Thyroid gland (tissue), 4 donors: ENCODE measurements at places on chromosomes 7 and 10. TPM values are rescaled to one million over a fixed set of nuclear protein-coding genes. Genes with fewer than 3 reads are reported as not detected.

RHOBTB1 gene
- total RNA-seq = 7.7 TPM

CPVL gene
- 182 TPM for total RNA-seq

AEBP1 gene
- 65.1 TPM for total RNA-seq

GPR15LG gene
- not detected for total RNA-seq

CFTR gene
- total RNA-seq = not detected

STMP1 gene
- 35.5 TPM for total RNA-seq

- H3K27me3 ChIP-seq = no peaks in the 10 kb centered on the region
- H3K36me3 ChIP-seq = no peaks in the 10 kb centered on the region
- H3K4me1 ChIP-seq = no peaks in the 10 kb centered on the region
- H3K27ac ChIP-seq = no peak overlapping the region
- H3K4me3 ChIP-seq = no peak overlapping the region
These were observed 26.3 kb upstream of the WDR11 start for GRCh38 chr10:120824881-120825309.

- H3K4me3 ChIP-seq = no peak overlapping the region
- H3K27ac ChIP-seq = peak overlapping the region; percentile 88
- H3K36me3 ChIP-seq = no peaks in the 10 kb centered on the region
- peaks cover 32% of the 10 kb centered on the region for H3K4me1 ChIP-seq
- H3K27me3 ChIP-seq = no peaks in the 10 kb centered on the region
These were observed 14.7 kb upstream of the CAMK2G start for GRCh38 chr10:73889014-73889413.

DNA sequence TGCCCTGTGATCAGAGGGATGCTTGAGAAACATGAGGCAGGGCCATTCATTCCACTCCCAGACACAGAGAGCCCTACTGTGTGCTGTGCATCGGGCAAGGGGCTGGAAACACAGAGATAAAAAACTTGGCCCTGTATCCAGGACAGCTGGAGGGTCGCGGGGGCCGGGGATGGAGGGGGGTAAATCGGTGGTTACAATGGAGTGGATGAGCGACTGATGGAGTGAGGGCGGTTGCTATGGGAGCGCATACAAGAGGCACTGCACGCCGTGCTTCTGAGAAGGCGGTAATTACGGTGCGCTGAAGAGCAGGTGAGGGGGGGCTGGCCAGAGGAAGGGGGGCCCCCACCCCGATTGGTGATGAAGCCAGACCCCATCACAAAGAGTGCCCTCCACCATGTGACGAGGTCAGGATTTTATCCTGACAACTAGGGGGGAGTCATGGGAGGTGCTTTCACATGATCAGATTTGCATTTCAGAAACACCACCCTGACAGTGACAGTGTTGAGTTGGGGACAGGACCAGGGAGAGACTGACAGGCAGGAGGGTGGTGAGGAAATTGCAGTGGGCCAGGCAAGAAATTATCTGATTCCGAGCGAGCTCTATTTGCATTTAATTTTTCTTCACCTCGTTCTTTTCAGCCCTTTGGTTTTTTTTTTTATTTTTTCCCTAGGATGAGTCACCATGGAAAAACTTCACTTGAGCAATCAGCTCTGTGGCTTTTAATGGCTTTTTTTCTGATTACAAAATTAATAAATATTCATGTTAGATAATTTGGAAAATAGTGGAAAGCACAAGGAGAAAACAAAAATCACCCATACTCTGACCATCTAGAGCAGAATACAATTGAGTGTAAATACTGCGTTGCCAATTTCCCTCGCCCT lies 7.8 kb downstream of the CPA5 start:
- no peaks in the 10 kb centered on the region for H3K36me3 ChIP-seq
- H3K4me3 ChIP-seq = no peak overlapping the region
- peaks cover 20% of the 10 kb centered on the region for H3K4me1 ChIP-seq
- peak; percentile 23 for DNase-seq
- H3K27me3 ChIP-seq = no peaks in the 10 kb centered on the region
- peak overlapping the region; percentile 66 for H3K27ac ChIP-seq

DNA sequence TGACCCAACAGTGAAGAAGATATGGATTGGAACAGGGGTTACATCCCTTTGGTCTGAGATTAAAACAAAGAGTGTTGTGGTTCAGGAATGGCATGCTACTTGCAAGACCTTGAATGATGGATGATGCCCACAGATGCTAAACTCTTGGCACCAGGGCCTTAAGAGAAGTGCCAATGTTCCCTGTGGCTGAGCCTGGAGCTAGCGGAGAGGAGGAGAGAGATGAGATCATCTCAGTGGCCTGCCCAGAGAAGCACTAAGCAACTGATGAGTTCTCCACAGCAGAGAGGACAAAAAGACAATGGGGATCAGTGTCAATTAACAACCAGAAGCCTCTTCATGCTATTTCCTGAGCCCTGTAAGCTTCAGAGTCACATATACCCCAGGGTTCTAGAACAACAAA lies 97.8 kb downstream of the ELAPOR2 start:
- H3K36me3 ChIP-seq = no peaks in the 10 kb centered on the region
- H3K27me3 ChIP-seq = no peaks in the 10 kb centered on the region
- no peak overlapping the region for H3K4me3 ChIP-seq
- no peak for DNase-seq

DNA sequence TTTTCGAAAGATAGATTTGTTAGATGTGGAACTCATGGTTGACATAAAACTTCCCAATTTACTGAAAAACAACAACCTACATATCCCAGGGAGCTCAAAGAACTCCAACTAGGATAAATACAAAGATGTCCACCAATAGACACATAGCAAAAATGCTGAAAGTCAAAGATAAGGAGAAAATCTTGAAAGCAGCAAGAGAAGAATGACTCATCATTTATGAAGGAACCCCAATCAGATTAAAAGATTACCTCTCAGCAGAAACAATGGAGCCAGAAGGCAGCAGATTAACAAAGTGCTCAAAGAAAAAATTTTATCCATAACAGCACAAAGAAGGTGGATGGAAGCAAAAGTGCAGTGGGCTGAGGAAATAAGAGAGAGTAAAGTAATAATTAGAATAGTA lies 908.6 kb downstream of the SORCS3 start:
- no peak for DNase-seq
- no peak overlapping the region for H3K27ac ChIP-seq
- no peak overlapping the region for H3K4me3 ChIP-seq
- H3K27me3 ChIP-seq = no peaks in the 10 kb centered on the region
- no peaks in the 10 kb centered on the region for H3K4me1 ChIP-seq
- H3K36me3 ChIP-seq = no peaks in the 10 kb centered on the region

GRCh38 chr10:66832781-66833422 lies 92.9 kb upstream of the LRRTM3 start:
- no peaks in the 10 kb centered on the region for H3K27me3 ChIP-seq
- H3K36me3 ChIP-seq = no peaks in the 10 kb centered on the region
- H3K4me3 ChIP-seq = no peak overlapping the region
- no peaks in the 10 kb centered on the region for H3K4me1 ChIP-seq
- DNase-seq = no peak
- H3K27ac ChIP-seq = no peak overlapping the region

- H3K27me3 ChIP-seq = no peaks in the 10 kb centered on the region
- no peak overlapping the region for H3K27ac ChIP-seq
- H3K4me1 ChIP-seq = no peaks in the 10 kb centered on the region
- H3K4me3 ChIP-seq = no peak overlapping the region
- no peak for DNase-seq
These were observed 369.2 kb upstream of the MGMT start for GRCh38 chr10:129097776-129098330.

GRCh38 chr10:119250641-119251314 lies 43.4 kb downstream of the GRK5 start:
- no peaks in the 10 kb centered on the region for H3K27me3 ChIP-seq
- no peak overlapping the region for H3K4me3 ChIP-seq
- DNase-seq = no peak

- no peaks in the 10 kb centered on the region for H3K27me3 ChIP-seq
- no peak overlapping the region for H3K4me3 ChIP-seq
- no peak for DNase-seq
- no peaks in the 10 kb centered on the region for H3K4me1 ChIP-seq
These were observed 2.9 kb upstream of the FGL2 start for GRCh38 chr7:77202481-77202976.

GRCh38 chr10:25938405-25938804 lies 4.4 kb downstream of the MYO3A start:
- no peak for DNase-seq
- peaks cover 11% of the 10 kb centered on the region for H3K4me1 ChIP-seq
- H3K27ac ChIP-seq = no peak overlapping the region
- no peak overlapping the region for H3K4me3 ChIP-seq
- H3K27me3 ChIP-seq = no peaks in the 10 kb centered on the region

DNA sequence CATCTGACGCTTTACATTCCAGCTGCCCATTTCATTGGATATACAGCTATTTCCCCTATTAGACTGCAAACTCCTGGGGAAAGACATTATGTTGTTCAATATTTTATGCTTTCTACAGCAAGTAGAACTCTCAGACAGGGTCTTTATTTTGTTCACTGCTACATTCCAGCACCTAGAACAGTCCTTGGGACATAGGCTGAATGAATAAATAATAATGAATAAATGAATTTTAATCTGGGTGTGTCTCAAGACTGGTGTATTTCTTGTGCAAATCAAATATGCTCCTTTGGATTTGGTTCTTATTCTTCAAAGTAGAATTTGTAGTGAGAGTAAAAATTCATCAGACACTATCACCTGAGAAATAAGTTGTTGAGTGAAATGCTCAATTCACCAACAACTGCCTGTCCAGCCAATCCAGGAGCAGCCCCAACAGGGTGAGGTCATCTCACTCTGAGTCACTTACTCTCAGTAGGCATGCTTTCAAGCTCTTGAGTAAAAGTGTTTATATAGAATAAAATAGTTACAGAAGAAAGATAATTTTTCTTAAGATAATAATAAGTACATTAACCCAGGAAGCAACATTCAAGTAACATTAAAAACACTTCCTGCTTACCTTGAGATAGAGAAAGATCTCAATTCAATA lies 287.5 kb upstream of the NPVF start:
- H3K27ac ChIP-seq = no peak overlapping the region
- no peak overlapping the region for H3K4me3 ChIP-seq
- no peak for DNase-seq
- no peaks in the 10 kb centered on the region for H3K4me1 ChIP-seq
- no peaks in the 10 kb centered on the region for H3K27me3 ChIP-seq

- peaks cover 24% of the 10 kb centered on the region for H3K4me1 ChIP-seq
- H3K27ac ChIP-seq = peak overlapping the region; percentile 90
- no peaks in the 10 kb centered on the region for H3K27me3 ChIP-seq
- H3K36me3 ChIP-seq = no peaks in the 10 kb centered on the region
- peak; percentile 92 for DNase-seq
These were observed 1.3 kb upstream of the FZD8 start for GRCh38 chr10:35643151-35644049.

DNA sequence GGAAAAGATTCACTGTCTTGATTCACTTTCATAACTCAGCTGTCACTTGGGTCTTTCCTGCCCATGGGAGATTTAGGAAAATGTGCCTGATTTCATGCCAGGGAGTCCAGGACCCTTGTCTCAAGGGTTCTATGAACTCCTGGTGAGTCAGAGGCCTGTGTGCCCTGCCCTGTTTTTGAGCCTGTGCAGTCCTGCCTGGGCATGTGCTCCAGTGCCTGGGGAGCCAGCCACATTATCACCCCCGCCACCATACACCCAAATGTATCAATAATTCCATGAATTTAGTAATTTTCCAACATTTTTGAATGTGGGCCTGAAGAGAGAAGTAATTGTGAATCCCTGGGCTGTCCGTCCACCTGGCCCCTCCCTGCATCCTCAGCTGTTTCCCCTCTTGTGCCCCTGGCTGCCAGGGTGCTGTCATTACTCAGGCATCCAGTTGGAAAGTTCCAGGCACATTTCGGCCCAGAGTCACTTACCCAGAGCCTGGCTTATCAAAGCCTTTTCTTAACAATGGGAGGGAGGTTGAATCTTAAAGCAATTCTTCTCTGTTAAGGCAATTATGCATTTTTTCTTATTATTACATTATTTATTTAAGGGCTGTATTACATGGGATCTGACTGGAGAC lies 287.8 kb upstream of the CDC14C start:
- no peaks in the 10 kb centered on the region for H3K4me1 ChIP-seq
- DNase-seq = peak; percentile 3
- no peaks in the 10 kb centered on the region for H3K27me3 ChIP-seq
- no peak overlapping the region for H3K4me3 ChIP-seq
- no peaks in the 10 kb centered on the region for H3K36me3 ChIP-seq
